HCEC 1CT (cell line): ENCODE measurements at places on chromosomes 11 and 22.

DNA sequence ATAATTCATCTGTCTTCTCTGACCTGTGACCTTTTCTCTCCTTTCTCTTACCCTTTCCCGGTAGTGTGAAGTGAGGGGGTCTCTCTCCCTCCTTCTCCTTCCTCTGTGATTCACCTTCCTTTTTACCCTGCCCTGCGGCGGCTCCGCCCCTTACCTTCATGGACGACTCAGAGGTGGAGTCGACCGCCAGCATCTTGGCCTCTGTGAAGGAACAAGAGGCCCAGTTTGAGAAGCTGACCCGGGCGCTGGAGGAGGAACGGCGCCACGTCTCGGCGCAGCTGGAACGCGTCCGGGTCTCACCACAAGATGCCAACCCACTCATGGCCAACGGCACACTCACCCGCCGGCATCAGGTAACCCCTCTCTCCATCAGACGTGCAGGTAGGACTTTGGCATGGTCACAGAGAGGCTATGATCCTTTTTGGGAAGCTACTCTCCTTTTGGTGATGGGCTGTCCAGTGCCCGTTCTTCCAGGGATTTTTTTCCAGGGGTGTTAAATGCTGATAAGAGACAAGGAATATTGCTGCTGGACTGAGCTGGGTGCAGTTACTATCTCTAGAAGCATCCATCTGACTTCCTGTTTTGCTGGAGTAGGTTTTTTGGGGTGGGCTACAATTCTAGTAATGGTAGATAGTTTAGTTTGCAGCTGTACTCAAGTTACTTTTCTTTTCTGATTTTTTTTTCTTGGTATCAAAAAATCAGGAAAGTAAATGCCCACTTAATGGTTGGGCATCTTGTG lies 29.9 kb downstream of the CTNND1 start:
- DNase-seq: no peak

DNA sequence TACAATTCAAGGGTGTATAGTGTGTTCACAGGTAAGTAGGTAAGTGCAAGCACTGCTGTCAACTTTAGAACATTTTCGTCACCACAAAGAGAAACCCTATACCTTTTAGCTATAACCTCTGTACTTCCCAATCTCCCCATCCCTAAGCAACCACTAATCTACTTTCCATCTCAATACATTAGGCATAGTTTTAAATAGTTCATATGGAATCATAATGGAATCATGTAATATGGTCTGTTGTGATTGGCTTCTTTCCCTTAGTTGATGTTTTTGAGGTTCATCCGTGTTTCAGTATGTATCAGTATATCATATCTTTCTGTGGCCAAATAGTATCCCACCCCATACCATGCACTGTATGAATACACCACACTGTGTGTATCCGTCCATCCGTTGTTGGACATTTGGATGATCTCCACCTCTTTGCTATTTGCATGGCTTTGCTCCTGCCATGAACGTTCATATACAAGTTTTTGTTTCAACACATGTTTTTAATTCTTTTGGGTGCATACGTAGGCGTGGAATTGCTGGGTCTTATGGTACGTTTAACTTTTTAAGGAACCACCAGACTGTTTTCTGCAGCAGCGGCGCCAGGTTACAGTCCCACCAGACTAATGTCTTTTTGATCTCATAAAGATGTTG lies 27.7 kb upstream of the OPCML start:
- DNase-seq: no peak

DNA sequence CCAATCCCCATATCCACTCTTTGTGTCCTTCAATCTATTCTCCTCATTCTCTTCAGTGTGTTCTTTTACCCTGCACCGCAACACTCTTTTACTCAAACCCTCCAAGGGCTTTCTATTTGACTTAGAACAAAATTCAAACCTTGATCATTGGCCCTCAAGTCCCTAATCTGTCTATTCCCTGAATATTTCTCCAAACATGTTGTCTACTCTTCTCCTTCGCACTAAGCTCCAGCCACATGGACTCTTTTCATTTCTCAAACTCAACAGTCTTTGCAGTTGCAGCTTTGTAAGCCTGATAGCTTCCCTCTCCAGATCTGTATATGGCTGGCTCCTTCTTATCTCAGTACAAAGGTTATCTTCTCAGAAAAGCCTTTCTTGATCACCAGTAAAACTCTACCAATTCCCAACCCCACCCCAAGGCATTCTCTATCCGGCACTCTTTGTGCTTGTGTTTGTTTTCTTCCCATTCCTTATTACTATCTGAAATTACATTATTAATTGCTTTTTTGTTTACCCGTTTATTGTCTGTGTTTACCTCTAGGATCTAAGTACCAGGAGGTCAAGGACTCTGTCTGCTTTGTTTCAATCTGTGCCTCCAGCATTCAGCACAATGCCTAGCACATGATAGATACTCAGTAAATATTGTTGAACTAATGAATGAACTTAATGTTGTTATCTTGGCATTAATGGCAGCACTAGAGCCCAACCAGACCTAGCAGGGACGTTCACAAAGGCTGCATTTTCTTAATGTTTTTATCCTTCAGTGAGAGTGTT lies 147.4 kb downstream of the BBOX1 start:
- no peak for DNase-seq

- DNase-seq: no peak
These were observed 14.4 kb upstream of the OOSP1 start for GRCh38 chr11:59923813-59924212.

DNA sequence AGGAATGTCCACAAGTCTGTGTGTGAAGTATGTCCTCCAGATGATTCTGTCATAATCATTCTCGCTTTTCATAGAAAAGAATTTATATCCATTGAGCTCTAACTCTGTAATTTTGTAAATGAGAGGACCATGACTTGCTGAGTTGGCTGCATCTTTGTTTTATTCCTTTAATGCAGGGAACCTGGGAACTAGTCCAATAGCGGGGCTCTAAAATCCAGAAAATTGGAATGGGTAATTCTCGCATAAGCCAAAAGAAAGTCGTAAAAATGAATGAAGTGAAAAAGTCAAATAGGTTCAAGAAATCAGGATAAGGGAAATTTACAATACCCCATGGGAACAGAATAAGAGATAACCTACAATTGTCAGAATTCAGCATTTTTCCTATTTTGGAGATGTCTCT lies 232.5 kb downstream of the RAB38 start:
- DNase-seq: no peak

DNA sequence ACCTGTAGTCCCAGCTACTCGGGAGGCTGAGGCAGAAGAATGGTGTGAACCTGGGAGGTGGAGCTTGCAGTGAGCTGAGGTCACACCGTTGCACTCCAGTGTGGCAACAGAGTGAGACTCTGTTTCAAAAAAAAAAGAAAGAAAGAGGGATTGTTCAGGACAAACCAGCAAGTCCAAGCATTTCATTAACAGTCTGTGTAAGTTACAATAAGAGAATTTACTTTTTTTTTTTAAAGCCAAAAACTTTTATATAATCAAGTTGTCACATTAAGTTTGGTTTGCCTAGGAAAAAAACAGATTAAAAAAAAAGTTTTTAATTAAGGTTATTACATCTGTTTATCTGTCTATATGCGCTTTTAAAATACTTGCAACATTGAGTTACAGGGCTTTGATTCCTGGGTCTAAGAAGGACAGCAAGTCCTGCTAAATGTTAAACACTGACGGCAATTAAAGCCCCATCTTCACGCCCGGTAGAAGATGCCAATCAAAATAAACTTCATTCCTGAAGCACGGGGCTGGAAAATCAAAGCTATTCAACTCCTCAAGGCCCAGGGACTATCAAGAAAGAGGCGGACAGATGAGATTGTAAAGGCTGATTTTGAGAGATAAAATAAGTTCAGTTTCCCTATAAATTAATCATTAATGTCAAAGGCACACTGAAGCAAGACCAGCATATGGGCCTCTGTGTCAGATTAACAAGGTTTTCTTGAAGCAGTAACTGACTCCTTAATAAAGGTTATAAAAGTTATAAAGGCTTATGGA lies 10.7 kb downstream of the TMEM138 start:
- DNase-seq: no peak

DNA sequence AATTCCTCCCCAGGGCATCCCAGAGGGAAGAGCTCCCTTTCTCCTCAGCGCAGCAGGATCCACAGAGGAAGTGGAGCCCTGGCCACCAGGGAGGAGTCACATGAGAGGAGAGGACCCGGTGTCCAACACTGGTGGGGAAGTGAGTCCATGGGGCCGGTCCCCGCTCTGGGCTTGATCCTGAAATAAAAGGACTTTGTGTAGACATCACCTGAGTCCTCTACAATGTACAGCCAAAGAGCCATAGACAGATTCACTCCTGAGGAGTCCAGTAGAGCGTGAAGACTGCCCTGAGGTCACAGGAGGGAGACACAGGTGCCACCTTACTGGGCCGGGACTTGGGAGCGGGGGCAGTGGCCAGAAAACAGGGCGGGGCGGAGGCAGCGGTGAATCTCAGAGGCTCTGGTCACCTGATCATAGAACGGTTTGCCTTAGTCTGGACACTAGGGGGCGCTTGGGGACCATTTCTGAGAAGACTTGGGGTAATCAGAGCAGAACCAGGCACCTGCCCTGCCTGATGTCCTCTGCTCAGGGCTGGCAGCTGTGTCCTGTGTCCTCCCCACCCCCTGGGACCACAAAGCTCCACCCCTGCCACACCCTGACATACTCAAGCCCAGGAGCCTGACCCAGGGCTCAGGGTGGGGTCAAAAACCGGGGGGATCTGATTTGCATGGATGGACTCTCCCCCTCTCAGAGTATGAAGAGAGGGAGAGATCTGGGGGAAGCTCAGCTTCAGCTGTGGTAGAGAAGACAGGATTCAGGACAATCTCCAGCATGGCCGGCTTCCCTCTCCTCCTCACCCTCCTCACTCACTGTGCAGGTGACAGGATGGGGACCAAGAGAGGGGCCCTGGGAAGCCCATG lies 112.7 kb downstream of the VPREB1 start:
- peak; percentile 53 for DNase-seq

DNA sequence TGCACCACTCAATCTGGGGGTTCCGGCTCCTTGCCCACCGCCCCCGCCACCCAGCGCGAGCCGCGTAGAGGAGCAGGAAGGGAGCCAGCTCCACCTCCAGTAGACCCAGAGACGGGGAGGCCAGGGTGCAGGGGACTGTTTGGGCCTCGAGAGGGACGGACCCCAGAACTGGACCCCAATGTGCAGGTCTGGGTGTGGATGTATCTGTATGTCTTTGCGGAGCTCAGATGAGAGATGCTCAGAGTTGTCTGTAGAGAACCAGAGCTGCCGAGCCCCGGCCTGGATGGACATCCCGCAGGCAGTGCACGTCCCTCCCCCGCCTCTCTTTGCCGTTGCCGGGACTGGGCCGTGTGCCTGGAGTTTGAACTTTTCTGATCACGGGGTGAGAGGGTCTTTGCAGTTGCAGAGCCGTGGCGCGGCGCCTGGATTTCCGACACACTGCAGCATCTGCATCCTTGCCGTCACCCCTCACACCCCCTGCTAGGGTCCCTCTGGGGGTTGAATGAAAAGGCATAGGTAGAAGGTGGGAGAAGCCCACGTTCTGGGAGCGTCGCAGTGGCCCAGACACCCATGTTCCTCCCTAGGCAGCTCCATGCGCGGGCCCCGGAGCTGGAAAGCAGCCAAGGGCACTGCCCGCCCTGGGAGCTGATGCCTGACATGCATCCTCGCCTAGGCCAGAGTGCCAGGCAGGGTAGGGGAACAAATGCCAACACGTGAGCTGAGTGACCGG lies 105.2 kb downstream of the KCNQ1 start:
- DNase-seq: no peak

- DNase-seq: no peak
These were observed 68.4 kb upstream of the LDLRAD3 start for GRCh38 chr11:35875466-35875865.

DNA sequence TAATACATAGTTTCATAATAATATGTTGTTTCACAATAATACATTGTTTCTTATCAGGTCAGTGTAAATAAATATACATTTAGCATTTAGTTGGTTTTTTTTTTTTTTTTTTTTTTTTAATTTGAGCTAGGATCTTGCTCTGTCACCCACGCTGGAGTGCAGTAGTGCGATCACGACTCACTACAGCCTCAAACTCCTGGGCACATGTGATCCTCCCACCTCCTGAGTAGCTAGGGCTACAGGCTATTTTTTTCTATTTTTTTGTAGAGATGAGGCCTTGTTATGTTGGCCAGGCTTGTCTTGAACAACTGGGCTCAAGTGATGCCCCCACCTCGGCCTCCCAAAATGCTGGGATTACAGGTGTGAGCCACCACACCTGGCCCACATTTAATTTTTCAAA lies 43.5 kb downstream of the MIAT start:
- no peak for DNase-seq
